Activated CD4-positive, alpha-beta T cell treated with anti-CD3 and anti-CD28 coated beads, Interleukin-2, amount 10 ng/mL, durations not matched to agents 7 days and 5 days (primary cell): ENCODE measurements at places on chromosomes 13 and 19. TPM values are rescaled to one million over a fixed set of nuclear protein-coding genes. Genes with fewer than 3 reads are reported as not detected.
A peak's percentile ranks its signal among the peaks of the same experiment; 100 is the strongest.

Gene PLVAP
- not detected for total RNA-seq

- DNase-seq: no peak
Measured at GRCh38 chr19:55692681-55693081, 17.7 kb downstream of the EPN1 start.

Gene CFD
- 1.6 TPM for total RNA-seq

Gene ZNF791
- 37.3 TPM for total RNA-seq

DNA sequence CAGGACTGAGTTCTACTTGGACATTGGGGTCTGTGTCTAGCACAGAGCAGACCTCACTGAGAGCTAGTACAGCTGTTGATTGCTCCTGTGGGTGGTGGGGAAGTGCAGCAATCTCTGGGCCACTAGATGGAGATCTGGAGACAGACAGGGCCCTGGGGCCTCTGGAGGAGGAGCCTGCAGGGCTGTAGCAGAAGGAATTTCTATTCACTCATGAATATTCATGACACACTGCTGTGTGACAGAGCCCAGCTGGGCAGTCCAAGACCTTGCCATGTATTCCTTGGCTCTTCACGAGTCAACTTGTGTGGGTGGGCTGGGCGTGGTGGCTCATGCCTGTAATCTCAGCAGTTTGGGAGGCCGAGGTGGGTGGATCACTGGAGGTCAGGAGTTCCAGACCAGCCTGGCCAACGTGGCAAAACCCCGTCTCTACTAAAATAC lies 37.5 kb downstream of the SUGP2 start:
- peak; percentile 29 for DNase-seq

DNA sequence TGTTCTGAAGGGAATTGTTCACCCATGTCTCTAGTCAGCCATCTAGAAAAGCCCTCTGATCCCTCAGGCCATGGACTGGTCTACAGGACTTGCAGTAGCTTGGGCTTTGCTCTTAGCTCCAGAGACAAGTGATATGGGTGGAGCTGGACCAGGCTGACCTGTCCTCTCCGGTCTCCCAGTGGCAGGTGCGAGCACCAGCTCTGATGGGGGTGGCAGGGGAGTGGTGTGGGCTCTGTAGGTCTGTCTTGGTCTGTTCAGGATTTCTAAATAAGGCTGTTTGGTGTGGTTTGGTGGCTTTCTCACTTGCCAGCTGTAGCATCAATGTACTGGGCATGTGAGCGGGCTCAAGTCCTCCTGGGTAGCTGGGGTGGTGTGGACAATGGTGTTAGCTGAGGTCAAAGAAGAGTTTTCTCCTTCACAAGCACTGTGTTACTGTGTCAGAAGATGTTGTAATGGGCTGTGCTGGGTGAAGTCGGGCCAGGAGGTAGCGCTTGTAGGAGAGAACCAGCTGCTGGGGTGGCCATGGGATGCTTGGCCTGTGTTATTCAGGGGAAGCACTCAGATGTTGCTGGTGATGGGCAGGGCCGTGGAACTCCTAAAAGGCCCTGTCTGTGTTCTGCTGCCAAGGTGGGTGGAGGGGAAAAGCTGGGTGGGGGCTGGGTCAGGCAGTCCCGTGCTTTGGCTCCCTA lies 16.9 kb downstream of the GPC6 start:
- DNase-seq: no peak

- peak; percentile 22 for DNase-seq
Measured at GRCh38 chr13:32530841-32531253, 7.7 kb downstream of the N4BP2L2 start.

- DNase-seq: no peak
Measured at GRCh38 chr13:57018915-57019314, 121.8 kb upstream of the PRR20A start.

DNA sequence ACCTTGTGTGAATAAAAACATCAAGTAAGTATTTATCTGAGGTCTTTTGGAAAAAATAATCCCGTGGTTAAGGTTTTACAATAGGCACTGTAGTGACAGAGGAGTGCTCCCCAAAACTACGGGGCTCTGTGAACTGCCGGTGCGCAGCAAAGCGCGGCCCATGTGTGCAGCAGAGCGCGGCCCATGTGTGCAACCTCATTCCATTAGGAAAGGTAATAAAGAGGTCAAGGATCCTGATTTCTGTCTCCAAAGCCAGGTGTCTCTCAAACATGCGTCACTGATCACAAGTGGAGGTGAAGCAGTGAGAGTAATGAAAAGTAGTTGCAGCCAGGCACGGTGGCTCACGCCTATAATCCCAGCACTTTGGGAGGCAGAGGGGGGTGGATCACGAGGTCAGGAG lies 58.7 kb downstream of the MRPL57 start:
- DNase-seq: no peak

DNA sequence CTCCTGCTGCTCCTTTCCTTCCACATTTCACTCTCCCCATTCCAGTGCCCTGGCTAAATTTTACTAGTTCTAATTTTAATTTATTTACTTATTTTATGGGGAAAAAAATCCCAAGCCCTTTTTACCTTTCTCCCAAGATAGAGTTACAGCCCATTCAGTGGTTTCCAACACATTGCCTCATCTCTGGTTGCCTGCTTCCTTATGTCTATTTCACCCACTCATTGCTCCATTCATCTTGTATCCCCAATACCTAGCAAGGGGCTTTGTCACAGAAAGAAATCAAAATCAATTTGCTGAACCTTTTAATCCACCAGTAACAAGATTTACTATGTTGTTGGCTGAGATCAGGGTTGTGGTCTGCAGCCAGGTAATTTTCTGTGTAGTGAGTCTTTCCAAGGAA lies 55.9 kb downstream of the LHFPL6 start:
- no peak for DNase-seq

DNA sequence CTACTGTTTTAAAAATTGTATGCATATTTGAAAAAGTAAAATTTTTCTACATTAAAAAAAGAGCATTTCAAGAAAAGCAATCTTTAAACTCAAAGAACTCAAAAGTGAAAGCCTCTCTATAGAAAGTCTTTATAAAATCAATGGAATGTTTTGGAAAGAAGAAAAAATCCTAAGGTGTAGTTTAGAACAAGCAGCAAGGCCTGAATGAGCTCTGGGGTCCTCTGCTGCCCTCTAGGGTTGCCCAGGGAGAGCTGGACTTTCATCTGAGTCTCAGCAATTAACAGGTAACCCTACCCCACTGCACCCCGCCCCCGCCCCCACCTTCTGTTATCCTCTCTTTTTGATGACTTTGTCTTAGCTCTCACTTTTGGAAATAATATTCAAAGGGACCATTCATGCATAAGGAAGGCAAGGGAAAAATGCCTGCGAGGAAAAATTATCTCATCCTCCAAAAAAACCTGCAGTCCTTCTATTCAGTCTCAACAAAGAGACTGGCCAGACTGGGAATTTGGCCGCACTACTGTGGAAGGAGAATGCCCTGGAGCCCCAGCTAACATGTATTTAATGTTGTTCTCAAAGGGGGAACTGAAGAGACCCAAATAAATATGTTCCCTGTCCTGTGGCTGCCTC lies 24.1 kb downstream of the SLC25A30 start:
- peak; percentile 32 for DNase-seq

DNA sequence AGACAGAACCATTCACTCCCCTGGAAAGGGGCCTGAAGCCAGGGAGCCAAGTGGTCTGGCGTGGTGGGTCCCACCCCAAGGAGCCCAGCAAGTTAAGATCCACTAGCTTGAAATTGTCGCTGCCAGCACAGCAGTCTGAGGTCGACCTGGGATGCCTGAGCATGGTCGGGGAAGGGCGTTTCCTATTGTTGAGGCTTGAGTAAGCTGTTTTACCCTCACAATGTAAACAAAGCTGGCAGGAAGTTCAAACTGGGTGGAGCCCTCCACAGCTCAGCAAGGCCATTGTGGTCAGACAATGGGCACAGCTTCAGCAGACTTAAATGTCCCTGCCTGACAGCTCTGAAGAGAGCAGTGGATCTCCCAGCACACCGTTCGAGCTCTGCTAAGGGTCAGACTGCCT lies 195.6 kb upstream of the DACH1 start:
- DNase-seq: peak; percentile 10

DNA sequence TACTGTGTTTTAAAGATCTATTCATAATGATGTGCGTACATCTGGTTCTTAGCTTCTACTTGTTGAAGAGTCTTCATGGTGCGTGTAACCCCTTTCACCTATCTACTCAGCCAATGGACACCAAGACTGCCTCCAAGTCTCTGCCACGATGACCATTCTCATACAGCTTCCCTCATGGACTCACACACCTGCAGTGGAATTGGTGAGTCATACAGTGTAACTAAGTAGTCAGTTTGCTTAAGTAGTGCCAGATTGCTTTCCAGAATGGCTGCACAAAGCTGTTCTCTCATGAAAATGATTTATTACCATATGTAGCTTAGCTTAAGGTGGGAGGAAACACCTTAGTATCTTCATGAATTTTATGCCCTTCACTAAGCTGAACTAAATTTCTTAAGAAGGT lies 112.3 kb downstream of the AKAP11 start:
- no peak for DNase-seq

DNA sequence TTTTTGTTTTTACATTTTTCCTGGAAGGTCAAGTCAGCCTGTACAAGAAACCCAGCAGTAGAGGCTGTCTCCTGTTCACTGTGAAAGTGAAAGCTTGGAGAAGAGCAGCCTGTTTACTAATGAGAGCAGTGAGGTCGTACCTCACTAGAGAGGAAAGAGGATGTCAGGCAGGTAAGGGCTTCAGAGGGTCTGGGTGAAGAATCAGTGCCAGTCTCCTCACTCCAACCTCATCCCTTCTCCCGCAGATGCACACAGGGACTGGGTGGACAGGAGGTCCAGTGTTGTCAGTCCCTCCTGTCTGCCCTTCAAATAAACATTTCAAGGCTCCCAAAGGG lies 462.5 kb downstream of the KLF5 start:
- DNase-seq: peak; percentile 51

Gene ACER1
- 0.82 TPM for total RNA-seq

Gene LRRC25
- not detected for total RNA-seq

Gene TDRD3
- total RNA-seq: 25.3 TPM

- no peak for DNase-seq
Measured at GRCh38 chr19:575527-576506, 3.4 kb downstream of the BSG start.

Gene SKA3
- total RNA-seq: 42.2 TPM

- no peak for DNase-seq
Measured at GRCh38 chr13:34151885-34152284, 333.9 kb downstream of the RFC3 start.

- no peak for DNase-seq
Measured at GRCh38 chr13:51733374-51734298, 70.3 kb downstream of the DHRS12 start.
